Eye (tissue), 1 donor: ENCODE measurements at places on chromosomes 13 and 19.

DNA sequence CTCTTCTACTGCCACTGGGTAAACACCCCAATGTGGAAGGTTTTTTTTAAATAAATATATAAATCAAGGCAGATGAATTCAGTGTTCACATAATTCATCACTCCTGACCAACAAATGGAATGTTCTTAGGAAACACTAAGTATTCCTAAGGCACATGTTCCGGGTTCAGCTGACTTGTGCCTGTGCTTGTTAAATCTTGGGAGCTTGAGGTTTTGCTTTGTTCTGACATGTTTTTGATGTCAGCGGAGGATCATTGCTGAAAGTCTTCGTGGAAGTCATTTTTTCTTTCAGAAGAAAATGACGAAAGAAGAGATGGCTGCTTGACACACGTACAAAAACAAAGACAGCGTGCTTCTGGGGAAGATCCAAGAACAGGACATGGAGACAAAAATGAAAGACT, 185.8 kb downstream of the MZT1 start:
- peak; percentile 9 for DNase-seq

DNA sequence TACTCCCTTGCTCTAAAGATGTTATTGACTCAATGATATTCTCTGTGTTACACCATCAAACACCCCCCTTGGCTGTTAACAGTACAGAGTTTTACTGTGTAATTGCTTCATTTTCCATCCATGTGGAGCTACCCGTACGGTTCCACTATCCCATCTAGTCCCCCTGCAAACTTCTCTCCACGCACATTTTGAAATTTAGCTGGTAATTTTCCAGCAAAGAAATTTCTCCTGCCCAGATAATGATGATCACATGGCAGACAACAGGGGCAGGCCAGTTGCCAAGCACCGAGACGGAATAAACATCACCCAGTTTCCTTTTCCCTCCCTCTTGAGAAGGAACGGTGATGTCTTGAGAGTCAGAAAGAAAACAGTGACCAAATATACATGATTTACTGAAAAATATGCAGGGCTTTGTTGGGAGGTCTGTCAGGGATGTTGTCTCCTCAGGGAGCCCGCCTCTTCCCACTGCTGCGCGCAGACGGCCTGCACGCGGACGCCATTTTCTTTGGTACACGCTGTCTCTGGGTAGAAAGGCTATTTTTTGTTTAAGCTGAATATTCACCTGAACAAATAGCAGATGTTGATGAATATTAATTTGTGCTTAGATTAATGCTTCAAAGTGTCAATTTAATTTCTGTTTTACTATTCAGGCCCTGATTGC, 109.9 kb downstream of the OLFM4 start:
- peak; percentile 61 for DNase-seq

- peak; percentile 48 for DNase-seq
These were observed at the start of gene THSD1 for GRCh38 chr13:52405767-52406494. Gene THSD1 (minus strand): TSS chr13:52406172. CDS start chr13:52402600, 3,572 bp downstream.

DNA sequence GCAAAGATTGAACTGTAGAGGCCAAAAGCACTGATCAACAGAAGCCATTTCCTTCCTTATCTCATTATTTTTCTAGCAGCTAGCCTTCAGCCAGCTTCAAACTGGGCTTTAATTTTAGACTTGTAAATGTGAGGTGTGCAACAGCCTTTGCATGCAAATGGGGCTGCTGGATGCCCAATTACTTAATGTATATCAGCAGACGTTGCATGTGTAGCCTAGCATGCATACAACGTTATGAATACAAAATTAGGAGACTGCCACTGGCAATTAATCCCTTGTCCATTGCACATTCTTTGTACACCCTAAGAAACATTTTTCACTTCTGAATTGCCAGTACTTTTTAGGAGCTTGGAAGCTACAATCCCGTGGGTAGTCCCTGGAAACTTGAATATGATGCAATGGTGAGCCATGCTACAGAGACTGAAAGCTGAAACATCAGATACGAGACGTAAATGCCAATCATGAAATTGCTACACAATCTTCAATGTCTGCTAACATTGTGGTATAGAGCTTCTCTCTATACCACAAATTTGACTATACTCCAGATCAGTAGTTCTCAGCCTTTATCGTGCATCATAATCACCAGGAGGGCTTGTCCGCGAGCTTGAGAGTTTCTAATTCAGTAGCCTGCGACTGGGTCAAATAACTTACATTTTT, 20.2 kb downstream of the EPSTI1 start:
- DNase-seq = no peak

GRCh38 chr19:41700381-41701195, 7.8 kb upstream of the CEACAM5 start:
- no peak for DNase-seq

- DNase-seq = no peak
These were observed 125.9 kb downstream of the ZDHHC20 start for GRCh38 chr13:21333186-21333585.

GRCh38 chr13:43339805-43340550, 316.6 kb downstream of the DNAJC15 start:
- no peak for DNase-seq

DNA sequence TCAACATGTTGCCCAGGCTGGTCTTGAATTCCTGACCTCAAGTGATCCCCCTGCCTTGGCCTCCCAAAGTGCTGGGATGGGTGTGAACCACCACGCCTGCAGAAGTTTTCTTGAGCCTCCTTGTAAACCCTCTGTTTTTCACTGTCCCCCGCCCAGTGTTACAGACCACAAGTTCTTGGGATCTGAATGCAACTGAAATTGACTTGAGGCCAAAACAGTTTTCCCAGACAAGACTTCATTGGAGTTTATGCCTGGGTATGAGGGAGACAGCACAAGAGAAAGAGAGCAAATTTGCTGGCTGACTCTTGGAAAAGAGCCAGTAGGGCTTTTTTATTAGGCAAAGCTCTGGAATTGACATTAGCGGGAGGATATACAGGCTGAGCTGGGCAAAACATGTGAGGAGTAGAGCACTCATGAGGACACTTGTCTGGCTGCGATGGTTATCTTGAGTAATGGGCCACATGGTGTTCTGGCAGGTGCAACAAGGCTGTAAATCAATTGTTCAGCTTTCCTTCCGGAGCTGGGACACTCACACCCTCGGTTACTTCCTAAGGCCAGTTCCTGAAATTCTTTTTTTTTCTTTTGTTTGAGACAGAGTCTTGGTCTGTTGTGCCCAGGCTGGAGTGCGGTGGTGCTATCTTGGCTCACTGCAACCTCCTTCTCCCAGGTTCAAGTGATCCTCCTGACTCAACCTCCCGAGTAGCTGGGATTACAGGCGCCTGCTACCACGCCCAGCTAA, 12.7 kb upstream of the HNRNPL start:
- DNase-seq = peak; percentile 50

GRCh38 chr13:93309886-93310523, 83.4 kb downstream of the GPC6 start:
- peak; percentile 84 for DNase-seq

DNA sequence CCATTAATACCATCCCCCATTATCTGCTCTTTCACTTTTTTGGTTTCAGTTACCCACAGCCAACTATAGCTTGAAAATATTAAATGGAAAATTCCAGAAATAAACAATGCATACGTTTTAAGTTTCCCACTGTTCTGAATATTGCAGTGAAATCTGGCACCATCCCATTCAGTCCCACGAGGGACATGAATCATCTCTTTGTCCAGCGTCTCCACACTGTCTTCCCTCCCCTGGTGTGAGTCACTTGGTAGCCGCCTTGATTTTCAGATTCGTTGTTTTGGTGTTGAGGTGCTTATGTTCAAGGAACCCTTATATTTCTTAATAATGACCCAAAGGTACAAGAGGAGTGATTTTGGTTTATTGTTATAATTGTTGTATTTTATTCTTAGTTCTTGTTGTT, 246.1 kb downstream of the DCT start:
- no peak for DNase-seq

- DNase-seq = no peak
These were observed 880 bp upstream of the C19orf12 start for GRCh38 chr19:29715701-29716581.

GRCh38 chr13:38176664-38177063, 173.0 kb upstream of the UFM1 start:
- DNase-seq = no peak

DNA sequence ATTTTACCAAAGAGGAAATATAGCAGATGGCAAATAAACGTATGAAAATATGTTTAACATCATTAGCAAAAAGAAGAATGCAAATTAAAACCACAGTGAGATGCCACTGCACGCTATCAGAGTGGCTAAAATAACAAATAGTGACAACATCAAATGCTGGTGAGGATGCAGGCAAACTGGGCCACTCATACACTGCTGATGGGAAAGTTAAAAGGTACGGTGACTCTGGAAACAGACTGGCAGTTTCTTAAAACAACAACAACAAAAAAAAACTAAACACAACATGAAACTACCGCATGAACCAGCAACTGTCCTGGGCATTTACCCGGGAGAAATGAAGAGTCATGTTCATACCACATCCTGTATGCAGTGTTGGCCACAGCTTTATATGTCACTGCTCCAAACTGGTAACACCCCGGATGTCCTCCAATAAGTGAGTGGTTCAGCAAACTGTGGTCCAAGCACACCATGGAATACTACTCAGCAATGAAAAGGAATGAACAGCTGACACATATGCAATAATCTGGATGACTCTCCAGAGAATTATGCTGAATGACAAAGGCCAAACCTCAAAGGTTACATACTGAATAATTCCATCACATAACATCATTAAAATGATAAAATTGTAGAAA, 22.3 kb downstream of the EPS15L1 start:
- no peak for DNase-seq

- DNase-seq = peak; percentile 75
These were observed 16.2 kb upstream of the FOXO1 start for GRCh38 chr13:40682449-40683240.

DNA sequence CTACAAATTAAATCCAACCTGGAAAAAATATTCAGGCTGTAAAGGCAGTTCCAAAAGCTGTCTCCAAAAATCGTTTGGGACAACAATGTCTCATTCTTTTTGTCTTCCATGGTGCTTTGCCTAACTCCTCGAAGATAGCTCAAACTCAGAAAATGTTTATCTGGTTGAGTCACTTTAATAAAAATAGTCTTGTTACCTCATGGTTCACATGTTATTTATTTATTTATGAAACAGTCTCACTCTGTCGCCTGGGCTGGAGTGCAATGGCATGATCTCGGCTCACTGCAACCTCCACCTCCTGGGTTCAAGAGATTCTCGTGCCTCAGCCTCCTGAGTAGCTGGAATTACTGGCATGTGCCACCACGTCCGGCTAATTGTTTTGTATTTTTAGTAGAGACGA, 4.9 kb upstream of the BRD4 start:
- no peak for DNase-seq

DNA sequence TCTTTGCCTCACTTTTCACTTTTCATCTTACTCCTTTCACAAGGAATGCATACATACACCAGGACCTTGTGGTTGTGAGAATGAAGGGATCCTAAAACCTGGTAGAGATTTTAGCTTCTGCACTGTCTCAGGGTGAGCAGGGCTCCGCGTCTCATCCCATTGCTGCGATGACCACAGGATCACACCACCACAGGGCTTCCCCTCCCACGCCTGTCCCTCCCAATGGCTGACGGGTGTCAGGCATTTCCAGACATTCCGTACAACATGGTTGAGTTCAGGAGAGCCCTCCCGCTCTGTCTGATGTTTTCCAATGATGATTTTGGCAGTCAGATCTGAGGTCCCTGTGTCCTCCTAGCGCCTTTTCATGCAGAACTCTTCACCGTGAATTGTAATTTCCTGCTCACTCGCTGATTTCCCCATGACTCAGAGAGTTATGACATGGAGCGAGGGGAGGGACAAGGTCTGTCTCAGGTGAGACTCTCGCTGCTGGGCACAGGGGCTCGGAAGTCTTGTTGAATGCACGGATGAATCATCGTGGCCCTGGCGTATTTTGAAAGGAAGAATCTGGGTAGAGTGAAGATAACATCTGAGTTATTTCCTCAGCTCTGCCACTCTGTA, 102.8 kb downstream of the TEX29 start:
- DNase-seq = no peak

DNA sequence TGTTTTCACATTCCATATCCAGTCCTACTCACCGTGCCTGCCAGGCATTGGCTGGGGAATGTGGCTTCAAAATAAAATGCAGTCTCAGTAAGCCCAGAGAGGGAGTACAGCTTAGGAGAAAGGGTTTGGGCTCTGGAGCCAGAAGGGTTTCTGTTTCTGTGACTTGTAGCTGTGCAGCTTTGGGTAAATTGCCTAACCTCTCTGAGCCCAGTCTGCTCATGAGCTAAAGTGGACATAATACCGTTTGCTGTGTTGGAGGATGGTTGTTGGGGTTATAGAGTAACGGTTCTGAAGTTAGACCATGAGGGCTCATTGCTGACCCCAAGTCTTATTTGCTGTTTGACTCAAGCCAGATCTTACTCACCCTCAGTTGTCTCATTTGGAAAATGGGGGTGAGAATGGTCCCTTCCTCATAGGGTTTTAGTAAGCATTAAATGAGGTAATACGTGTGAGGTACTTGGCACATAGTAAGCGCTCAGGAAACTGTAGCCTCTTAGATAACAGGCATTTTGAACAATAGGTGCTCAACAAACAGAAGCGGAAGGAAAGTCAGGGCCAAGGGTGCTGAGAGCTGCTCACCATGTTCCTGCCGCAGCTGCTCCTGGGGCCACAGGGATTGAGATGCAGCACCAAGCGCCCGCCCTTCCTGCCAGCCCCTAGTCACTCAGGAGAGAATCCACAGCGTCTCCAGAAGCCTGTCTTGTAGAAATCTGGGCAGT, 45.5 kb downstream of the C13orf42 start:
- no peak for DNase-seq

- no peak for DNase-seq
These were observed 1.9 kb upstream of the MEF2B start for GRCh38 chr19:19171821-19172532.

- DNase-seq = no peak
These were observed 5.2 kb downstream of the SYDE1 start for GRCh38 chr19:15112385-15112784.

DNA sequence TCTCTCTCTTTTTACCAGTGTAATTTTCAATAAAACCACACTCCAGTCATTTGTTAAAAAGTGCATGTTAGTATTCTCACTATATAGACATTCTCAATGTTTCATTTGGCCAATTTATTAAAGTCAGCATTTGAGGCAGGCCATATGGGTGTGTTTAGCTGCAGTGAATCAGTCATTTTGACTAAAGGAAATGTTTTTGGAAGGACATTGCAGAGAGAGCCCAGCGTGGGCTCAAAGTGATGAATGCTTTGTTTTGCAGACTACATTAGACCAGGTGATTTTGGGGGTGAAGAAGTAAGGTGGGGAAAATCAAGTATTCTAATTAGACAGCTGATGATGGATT, 116.7 kb downstream of the POSTN start:
- DNase-seq = no peak

DNA sequence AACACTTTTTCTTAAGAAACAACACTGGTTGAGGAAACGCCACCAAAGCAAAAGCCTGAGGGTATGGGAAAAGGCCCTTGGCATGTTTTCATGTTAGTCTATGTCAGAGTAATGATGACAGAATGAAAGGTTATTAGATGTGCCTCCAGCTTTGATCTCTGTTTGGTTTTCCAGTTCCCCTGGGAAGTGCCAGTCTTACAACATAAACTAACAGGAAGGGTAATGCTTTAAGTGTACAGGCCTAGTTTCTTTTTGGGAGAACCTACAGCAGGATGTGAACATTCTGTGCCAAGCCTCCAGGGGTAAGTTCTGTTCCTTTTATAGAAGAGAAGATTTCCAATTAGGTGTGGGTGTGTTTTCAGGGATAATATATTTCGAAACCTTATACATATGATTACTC, 121.7 kb downstream of the FNDC3A start:
- no peak for DNase-seq
